ENCODE measurements at places on chromosomes 6 and 20.

DNA sequence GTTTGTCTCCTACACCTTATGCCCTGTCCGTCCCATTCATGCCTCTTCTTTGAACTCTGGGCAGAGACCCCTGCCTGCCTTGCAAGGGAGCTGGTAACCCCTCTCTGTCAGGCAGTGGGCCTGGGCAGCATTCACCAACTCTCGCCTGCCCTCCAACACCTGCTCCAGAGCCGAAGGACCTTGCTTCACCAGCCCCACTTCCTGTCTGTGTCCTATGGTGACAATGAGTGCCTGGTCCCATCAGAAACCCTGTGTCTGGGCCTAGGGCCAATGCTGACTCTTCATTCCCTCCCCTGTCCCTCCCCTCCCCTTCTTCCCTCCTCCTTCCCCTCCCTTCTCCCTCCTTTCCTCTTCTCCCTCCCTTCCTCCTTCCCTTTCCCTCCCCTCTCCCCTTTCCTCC lies 22.8 kb upstream of the PCMTD2 start:
- no peak overlapping the region for H3K27ac ChIP-seq
- H3K4me3 ChIP-seq = no peak overlapping the region
- no peaks in the 10 kb centered on the region for H3K4me1 ChIP-seq
- no peaks in the 10 kb centered on the region for H3K27me3 ChIP-seq
- H3K36me3 ChIP-seq = no peaks in the 10 kb centered on the region

- H3K27me3 ChIP-seq = peaks cover 34% of the 10 kb centered on the region
- no peaks in the 10 kb centered on the region for H3K36me3 ChIP-seq
- H3K4me3 ChIP-seq = no peak overlapping the region
- peaks cover 48% of the 10 kb centered on the region for H3K4me1 ChIP-seq
These were observed 263.0 kb downstream of the FOXC1 start for GRCh38 chr6:1872649-1873131.

DNA sequence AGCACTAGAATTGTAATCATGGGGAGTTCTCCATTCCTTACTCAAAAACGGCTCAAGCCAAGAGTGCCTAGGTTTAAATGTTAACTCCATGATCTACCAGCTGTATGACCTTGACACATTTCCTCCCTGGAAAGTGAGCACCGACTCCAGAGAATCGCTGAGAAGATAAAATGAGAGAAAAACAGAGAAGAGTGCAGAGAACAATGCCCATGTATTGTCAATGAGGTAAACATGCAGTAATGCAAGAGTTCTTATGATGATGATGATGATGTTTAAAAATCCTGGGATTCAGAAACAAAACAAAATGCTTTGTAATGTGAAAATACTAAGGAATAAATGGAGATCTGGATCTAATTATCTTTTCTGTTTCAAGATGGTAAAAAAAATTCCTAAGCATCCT lies 64.8 kb upstream of the BEND6 start:
- no peak overlapping the region for H3K27ac ChIP-seq
- no peaks in the 10 kb centered on the region for H3K36me3 ChIP-seq
- H3K4me1 ChIP-seq = no peaks in the 10 kb centered on the region
- H3K4me3 ChIP-seq = no peak overlapping the region

GRCh38 chr6:133817460-133818047 lies 71.4 kb upstream of the TCF21 start:
- H3K4me3 ChIP-seq = no peak overlapping the region
- DNase-seq = no peak
- H3K36me3 ChIP-seq = no peaks in the 10 kb centered on the region
- H3K27me3 ChIP-seq = peaks cover 7% of the 10 kb centered on the region
- H3K27ac ChIP-seq = no peak overlapping the region

DNA sequence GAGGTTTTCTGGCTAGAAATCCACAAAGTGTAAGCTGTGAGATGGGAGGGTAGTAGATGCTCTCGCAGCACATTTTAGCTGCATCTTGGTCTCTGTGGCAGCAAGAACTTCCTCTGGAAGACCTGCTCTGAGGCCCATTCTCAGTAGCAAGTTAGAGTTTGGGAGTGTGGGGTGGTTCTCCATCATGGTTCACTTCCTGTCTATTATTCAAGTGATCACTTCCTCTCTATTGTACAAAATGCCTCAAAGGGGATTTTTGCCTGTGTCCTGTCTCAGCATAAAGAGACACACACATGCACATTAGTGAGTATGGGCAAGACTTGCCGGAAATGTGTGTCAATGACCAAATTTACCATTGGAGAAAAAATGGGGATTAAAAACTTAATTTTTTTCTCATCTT lies 42.5 kb downstream of the LYRM2 start:
- peaks cover 20% of the 10 kb centered on the region for H3K4me1 ChIP-seq
- no peak for DNase-seq
- H3K27ac ChIP-seq = no peak overlapping the region
- no peaks in the 10 kb centered on the region for H3K36me3 ChIP-seq
- H3K27me3 ChIP-seq = no peaks in the 10 kb centered on the region

DNA sequence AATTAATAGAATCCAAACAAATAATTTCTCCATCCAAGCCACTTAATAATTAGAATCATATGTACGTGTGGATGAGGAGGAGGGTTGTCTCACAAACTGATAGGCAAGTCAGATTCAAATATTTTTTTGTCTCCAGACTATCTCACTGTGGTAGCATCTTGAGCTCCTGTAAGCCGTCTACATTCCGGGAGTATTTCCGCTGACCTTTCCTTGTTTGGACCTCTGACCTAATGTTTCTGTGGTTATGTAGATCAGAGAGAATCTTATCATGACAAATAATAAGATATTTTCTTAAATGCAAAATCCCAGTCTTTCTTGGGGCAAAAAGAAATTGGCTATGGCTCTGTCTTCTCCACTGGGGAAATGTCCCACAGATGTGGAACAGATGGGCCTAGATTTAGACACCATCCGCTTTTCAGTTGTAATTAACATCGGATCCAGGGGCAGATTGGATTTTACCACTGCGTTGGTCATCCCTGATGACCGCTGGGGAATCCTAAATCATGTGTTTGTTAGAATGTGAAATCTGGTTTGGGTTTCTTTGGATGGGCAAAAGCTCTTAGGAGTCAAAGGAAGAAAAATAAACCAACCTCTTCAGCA lies 197.1 kb upstream of the RIN2 start:
- H3K27me3 ChIP-seq = no peaks in the 10 kb centered on the region
- no peaks in the 10 kb centered on the region for H3K4me1 ChIP-seq
- no peak overlapping the region for H3K4me3 ChIP-seq
- H3K27ac ChIP-seq = no peak overlapping the region
- no peak for DNase-seq

- H3K27me3 ChIP-seq = no peaks in the 10 kb centered on the region
- H3K36me3 ChIP-seq = no peaks in the 10 kb centered on the region
These were observed 42.0 kb downstream of the EDN1 start for GRCh38 chr6:12331951-12332749.

DNA sequence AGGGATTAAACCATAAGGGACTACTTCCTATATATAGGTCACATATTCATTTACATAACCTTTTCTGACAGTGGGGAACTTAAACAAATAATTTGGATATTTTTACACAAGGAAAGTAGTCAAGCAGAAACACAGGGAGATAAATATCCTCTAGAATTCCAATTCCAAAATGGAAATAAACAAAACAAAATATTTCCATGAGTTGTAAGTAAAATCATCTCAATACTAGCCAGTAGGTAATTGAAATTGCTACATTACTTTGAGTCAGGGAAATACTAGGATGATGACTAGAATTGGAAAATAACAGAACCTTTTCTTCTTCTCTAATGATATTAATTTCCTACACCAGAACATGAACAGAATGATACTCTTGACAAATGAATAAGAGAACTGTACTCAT lies 1308.1 kb upstream of the GJE1 start:
- no peaks in the 10 kb centered on the region for H3K4me1 ChIP-seq
- H3K4me3 ChIP-seq = no peak overlapping the region
- no peak for DNase-seq
- no peaks in the 10 kb centered on the region for H3K36me3 ChIP-seq

DNA sequence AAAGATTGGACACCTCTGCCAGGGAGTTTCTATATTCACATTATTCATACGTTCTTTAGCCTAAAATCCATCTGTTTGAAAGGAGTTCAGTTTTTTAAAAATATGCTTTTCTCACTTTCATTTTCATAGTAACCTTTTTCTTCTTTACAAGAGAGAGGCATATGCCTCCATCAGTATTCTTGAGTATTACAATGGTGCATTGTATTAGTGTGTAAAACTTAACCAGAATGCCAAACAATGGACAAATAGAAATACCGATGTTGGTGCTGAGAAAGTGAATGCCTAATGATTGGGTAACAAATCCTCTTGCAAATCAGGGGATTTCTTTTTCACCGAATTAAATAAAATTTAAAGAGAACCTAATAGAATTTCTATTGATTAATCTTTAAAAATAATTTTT lies 163.2 kb upstream of the LAMA2 start:
- DNase-seq = no peak
- H3K4me1 ChIP-seq = no peaks in the 10 kb centered on the region
- no peaks in the 10 kb centered on the region for H3K36me3 ChIP-seq
- no peaks in the 10 kb centered on the region for H3K27me3 ChIP-seq

- H3K36me3 ChIP-seq = no peaks in the 10 kb centered on the region
- H3K4me3 ChIP-seq = no peak overlapping the region
- H3K4me1 ChIP-seq = peaks cover 46% of the 10 kb centered on the region
- H3K27ac ChIP-seq = peak overlapping the region; percentile 11
- no peak for DNase-seq
These were observed 17.8 kb downstream of the QKI start for GRCh38 chr6:163432300-163432699.

- DNase-seq = no peak
- peaks cover 41% of the 10 kb centered on the region for H3K4me1 ChIP-seq
- peaks cover 4% of the 10 kb centered on the region for H3K36me3 ChIP-seq
- H3K27ac ChIP-seq = no peak overlapping the region
These were observed 8.2 kb downstream of the DIDO1 start for GRCh38 chr20:62918147-62918546.

DNA sequence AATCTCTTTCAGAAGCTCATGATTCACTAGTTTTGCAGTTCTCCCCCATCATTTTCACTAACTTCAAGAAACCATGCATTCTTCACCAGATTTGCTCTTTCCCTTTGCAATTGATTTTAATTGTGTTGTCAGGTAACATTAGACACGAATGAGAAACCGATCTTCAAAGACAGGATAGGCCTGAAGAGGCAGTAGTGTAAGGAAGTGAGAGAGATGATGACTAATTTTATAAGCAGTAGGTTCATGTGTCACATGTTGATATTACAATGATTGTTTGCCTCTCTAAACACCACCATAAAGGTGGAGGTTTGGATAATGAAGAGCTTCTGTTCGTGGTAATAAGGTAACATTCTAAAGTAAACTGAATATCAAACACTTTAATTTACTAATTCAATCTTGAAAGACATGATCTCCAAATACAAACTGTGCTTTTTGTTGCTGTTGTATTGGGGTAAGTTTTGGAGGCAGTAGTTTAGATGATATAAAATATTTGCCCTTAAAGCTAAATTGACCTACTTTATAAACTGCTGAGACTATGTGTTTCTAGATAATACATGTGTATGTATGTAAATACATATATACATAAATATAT lies 207.2 kb downstream of the PHACTR1 start:
- no peaks in the 10 kb centered on the region for H3K4me1 ChIP-seq
- no peak overlapping the region for H3K4me3 ChIP-seq
- DNase-seq = no peak
- no peak overlapping the region for H3K27ac ChIP-seq

DNA sequence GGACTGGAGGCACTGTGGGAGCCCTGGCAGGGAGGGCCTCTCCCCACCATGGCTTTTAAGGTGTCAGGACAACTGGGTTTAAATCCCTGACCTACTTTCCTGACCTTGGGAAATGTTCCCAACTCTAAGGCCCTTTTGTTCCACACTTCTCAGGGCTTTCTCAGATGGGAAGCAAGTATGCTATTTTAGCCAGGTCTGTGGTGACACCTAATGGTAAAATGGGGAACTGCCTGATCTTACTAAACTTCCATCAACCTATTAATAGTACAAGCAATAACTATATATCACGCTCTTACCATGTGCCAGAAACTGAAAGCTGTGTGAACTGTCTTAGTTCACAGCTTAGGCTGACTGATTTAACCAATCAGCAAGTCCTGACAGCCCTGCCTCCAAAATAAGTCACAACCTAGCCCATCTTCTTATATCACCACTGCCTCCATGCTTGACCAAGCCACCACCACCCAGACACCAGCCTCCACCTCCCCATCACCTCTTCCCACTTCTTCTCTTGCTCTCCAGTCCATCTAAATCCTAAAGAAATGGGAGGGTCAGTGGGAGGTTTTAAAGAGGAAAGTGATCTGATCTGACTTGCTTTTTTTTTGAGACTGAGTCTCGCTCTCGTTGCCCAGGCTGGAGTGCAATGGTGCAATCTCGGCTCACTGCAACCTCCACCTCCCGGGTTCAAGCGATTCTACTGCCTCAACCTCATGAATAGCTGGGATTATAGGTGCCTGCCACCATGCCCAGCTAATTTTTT lies 6.9 kb upstream of the BLCAP start:
- H3K4me3 ChIP-seq = no peak overlapping the region
- H3K27me3 ChIP-seq = no peaks in the 10 kb centered on the region
- H3K27ac ChIP-seq = peak overlapping the region; percentile 25
- peak; percentile 85 for DNase-seq
- no peaks in the 10 kb centered on the region for H3K36me3 ChIP-seq

DNA sequence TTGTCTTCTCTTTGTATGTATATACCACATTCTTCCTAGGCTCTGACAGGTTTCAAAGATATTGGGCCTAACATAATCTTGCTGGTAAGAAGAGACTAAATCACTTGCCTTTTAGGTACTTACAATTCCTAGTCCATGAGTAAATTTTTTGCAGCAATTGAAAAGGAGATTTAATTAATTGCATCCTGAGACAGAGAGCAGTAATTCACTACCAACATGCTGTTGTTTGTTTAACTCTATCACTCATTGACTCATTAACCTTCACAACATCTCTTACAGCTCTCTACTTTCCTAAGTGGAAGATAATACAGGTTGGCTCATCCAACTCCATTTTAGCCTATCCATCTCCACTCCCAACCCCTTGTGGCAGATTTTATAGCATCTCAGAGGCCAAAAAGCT lies 280.4 kb downstream of the ALDH8A1 start:
- no peaks in the 10 kb centered on the region for H3K4me1 ChIP-seq
- no peak overlapping the region for H3K4me3 ChIP-seq
- no peak for DNase-seq
- no peak overlapping the region for H3K27ac ChIP-seq
- H3K27me3 ChIP-seq = no peaks in the 10 kb centered on the region
- no peaks in the 10 kb centered on the region for H3K36me3 ChIP-seq

DNA sequence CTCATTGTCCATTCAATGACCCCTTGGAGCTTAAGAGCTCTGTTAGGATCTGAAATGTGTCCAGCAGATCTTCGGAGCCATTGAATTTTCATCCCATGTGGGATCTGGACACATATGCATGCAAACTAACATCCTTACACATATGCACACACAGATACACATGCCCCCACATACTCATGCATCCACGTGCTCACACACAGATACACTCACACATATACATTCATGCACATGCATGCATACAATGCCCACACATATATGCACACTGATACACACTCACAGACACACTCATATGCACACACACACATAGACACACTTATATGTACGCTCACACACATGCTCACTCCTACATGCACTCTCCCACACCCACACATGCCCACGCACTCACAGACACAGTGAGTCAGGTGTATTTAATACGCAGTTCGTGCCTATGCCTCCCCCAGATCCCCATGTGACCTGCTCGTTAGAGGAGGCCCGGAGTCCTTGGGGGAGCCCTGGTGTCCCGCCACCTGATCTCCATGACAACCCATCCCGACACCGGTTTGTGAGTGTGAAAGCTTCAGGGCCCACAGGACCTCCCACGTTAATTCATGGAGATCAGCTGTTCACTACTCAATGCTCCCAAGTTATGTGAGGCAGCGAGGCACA lies 121.9 kb upstream of the SULF2 start:
- H3K36me3 ChIP-seq = no peaks in the 10 kb centered on the region
- no peak for DNase-seq
- no peak overlapping the region for H3K4me3 ChIP-seq
- no peaks in the 10 kb centered on the region for H3K27me3 ChIP-seq
- no peaks in the 10 kb centered on the region for H3K4me1 ChIP-seq
